Astrocyte (in vitro differentiated cells and primary cell): ENCODE measurements at places on chromosomes 3 and 15.
A peak's percentile ranks its signal among the peaks of the same experiment; 100 is the strongest.

GRCh38 chr15:25436707-25437106 is 2.1 kb downstream of the UBE3A start:
- no peak for DNase-seq

- no peak for DNase-seq
Observed at GRCh38 chr15:79677241-79677640, 219.6 kb downstream of the MTHFS start.

GRCh38 chr15:56948764-56949101 is 30.3 kb downstream of the TCF12 start:
- no peak for DNase-seq

- DNase-seq, result no peak
Observed at GRCh38 chr3:162569314-162569713, 1072.7 kb downstream of the OTOL1 start.

GRCh38 chr3:196008387-196008786 is 73.5 kb downstream of the TFRC start:
- no peak for DNase-seq

DNA sequence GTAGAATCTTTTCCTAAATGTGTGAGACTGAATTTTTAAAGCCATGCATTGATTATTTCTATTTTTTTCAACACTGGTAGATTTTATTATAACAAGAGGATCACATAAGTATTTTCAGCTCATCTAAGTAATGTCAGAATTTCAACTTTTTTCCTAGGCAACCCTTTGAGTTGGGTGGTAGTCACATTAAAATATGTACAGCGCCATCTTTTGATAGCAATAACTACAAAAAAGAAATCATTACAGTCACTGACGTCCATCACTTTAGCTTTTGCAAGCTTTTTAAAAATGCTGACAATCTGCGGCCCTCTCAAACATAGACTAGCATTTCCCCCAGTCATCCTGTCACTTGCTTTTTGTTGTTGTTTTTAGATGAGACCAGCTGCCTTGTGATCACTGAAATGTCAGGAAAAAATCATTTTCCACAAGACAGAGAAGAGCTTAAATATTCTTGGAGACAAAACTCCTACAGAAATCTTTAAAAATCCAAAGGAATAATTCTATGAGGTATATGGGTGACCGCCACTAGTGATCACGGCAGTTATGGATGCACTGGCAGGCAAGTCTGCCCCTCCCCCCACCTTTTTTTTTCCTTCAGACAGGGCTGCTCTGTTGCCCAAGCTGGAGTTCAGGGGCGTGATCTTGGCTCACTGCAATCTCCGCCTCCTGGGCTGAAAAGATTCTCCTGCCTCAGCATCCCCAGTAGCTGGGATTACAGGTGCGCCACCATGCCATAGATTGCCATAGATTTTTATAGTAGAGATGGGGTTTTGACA is 384.0 kb upstream of the KCNMB2 start:
- DNase-seq, result no peak

DNA sequence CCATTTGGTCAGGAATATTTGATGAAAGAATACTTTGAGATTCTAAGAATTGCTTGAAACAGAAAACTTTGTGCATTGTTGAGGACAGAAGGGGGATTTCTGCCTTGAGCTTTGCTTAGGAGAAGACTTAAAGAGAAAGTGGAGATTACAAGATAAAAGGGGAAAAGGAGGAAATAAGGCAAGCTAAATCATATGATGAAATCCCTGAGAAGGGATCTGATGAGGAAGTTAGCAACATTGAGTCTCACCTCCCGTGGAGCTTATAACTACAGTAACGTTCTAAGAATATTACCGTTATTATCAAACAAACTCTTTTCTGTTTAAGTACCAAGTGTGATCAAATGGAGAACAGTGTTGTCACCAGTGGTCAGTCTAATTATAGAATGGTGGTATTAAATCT is 414.7 kb upstream of the NAALADL2 start:
- no peak for DNase-seq

GRCh38 chr3:184077881-184078280 is 19.0 kb upstream of the HTR3E start:
- DNase-seq, result no peak

DNA sequence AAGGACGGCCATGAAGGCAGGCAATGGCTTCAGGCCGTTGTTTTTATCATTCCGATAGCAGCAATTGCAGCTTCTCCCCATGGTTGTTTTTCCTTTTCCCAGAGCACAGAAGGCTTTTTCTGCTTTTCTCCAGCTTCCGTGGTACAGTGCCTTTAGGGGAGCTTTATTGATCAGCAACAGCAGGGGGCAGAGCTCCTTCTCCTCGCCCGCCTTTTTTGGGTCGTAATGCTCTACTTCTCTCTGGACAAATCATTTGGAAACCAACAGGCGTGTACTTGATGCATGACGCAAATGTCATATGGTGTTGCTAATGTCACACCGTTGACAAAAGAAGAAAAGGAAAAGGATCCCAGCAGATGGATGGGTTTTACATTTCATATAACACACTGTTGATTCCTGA is 79.7 kb upstream of the SNRK start:
- DNase-seq, result no peak

DNA sequence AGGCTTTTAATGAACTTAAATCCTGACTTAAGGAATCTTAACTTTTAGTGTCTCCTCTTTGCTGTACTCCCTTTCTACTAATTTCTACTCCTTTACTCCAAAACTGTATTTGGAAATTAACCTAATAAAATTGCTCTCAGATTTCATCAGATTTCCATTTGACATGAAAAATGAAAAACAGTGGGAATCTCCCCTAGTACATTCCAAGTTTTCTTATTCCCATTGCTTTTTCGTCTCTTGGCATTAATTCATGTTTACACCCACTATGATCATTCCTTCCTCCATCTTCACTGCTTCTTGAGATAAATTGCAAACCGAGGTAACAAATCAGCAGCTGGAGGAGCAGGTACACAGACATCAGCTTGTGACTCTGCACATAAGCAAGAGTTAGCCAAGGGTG is 208.7 kb downstream of the VGLL3 start:
- DNase-seq, result no peak

DNA sequence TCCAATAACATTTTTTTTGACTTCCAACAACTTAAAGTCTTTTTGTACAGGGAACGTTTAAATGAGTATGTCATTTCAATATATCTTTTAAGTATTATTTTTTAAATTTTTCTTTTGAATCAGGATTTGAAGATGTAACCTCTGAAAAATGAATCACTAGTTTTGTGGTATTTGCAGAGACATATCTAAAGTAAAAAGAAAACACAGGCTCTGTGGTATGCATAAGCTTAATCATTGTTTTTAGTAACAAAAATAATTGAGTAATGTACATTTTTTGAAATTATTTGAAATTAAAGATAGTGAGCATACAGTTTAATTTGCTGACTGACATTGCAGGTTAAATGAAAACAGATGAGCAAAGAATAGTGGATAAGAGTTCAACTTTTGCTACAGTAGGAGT is 531.3 kb downstream of the ROBO1 start:
- DNase-seq, result peak; percentile 25

- no peak for DNase-seq
Observed at GRCh38 chr3:135500034-135500433, 465.5 kb upstream of the PPP2R3A start.

GRCh38 chr3:30438126-30438525 is 168.3 kb upstream of the TGFBR2 start:
- no peak for DNase-seq

- DNase-seq, result no peak
Observed at GRCh38 chr3:141965471-141965870, 89.0 kb downstream of the ATP1B3 start.

DNA sequence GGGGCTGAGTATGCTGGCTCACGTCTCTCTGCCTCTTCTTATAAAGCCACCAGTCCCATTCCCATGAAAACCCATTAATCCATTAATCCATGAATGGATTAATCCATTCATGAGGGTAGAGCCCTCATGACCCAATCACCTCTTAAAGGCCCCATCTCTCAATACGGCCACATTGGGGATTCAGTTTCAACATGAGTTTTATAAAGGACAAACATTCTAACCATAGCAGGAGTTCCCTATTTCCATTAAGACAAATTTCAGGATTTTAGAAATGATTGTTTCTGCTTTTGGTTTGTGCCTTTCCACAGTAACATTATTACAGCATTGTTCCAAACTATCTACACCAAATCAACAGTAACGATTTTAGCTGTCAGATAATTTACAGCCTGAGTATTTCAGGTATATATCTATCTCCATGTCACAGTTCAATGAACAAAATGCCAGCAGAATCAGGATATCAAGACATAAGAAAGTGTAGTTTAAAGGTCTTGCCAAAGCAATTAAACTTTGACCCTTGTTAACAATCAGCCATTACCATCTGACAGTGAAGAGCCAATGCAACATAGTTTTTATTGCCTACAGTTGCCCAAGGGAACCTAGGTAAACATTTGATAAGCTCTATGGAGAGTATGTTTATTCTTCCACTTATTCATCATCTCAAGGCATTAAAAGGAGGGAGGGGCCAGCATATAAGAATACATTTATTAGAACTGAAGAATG is 3.8 kb downstream of the TSPAN3 start:
- DNase-seq, result no peak
